ENCODE measurements at places on chromosomes 4 and X.

- no peak for DNase-seq
These were observed 11.9 kb downstream of the HTT-AS start for GRCh38 chr4:3062471-3062870.

- peak; percentile 3 for DNase-seq
These were observed 767 bp upstream of the SMIM20 start for GRCh38 chr4:25913056-25913850.

DNA sequence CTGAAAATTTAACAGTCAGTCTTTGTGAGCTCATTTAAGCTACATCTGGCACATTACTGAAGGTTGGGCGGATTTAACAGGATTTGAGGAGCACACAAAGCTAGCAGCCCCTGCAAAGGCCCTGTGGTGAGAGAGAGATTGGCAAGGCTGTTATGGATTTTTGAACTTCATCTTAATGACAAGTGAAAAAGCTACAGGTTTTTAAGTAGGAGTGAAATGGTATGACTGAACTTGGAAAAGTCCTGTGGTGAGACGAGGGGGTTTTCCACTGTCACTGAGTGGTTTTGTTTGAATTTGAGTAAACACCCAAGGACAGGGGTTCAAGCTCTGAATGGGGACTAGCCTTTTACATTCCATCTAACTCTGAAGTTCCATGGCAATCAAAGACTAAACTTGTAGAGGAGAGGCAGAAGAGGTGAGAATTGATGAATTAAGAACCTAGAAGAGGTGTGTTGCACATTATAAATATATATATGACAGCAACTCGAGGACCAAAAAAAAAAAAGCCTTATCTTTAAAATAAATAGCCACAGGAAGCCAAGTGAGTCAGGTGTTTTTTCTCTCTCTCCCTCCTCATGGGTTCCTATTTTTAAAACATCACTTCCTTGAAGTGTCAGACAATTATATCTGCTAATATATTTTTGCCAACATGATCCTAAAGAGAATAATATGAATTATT lies 47.8 kb upstream of the CLNK start:
- no peak for DNase-seq

GRCh38 chrX:31572360-31572759 lies 500.5 kb upstream of the FTHL17 start:
- DNase-seq: no peak

GRCh38 chr4:33349376-33349775 lies 2629.2 kb downstream of the PCDH7 start:
- DNase-seq: no peak

- DNase-seq: no peak
These were observed 119.2 kb upstream of the EDNRA start for GRCh38 chr4:147361726-147362125.

DNA sequence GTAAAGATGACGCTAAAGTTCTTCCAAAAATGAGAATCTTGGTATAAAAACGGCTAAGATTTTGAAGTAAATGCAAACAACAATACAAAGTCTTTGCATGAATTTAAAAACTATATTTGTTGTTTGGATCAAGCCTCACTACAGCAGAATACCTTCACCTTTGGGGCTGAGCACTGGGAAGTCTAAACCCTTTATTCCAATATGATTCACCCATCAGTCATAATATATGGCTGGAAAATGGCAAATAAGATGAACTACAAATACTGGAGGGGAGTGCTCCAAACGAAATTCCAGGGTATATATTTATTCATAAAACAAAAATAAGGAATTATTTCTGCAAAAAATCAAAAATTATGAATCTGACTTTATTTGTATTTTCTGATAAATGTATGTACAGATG lies 138.4 kb downstream of the SCFD2 start:
- no peak for DNase-seq

DNA sequence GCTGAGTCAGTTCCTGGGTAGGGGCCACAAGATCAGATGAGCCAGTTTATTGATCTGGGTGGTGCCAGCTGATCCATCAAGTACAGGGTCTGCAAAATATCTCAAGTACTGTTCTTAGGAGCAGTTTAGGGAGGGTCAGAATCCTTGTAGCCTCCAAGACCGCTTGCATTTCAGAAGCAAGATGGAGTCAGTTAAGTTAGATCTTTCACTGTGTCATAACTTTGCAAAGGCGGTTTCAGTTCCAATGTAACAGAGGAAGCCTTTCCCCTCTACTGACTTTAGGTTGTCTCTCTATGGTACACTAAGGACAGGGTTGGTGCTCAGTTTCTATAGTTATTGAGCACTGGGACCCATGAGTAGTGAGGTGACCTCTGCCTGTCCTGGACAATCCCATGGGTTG lies 127.3 kb upstream of the WDR1 start:
- no peak for DNase-seq

DNA sequence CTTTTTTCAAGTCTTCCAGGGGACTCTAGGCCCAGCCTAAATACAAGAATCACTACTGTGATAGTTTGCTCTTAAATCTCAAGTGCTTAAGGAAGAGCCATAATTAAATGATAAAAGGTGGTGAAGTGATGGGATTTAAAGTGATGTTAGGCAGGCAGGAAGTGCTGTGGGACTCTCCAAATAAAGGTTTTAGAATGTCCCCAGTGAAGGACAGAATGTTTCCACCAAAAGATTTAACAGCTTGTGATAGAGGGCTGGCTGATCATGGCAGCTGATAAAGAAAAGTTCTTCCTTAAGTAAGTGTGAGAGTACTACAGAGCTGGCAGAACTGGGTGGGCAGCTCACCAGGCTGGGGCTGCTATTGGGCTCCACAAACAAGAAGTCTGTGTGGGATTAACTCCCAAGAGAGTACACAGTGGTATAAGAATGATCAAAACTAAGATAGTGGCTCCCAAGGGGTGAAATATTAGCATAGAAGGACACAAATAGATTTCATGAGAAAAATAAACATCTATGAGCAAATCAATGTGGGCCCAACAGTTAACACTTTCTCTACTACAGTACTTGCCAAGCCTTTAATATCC lies 637.2 kb upstream of the CPEB2 start:
- DNase-seq: no peak

DNA sequence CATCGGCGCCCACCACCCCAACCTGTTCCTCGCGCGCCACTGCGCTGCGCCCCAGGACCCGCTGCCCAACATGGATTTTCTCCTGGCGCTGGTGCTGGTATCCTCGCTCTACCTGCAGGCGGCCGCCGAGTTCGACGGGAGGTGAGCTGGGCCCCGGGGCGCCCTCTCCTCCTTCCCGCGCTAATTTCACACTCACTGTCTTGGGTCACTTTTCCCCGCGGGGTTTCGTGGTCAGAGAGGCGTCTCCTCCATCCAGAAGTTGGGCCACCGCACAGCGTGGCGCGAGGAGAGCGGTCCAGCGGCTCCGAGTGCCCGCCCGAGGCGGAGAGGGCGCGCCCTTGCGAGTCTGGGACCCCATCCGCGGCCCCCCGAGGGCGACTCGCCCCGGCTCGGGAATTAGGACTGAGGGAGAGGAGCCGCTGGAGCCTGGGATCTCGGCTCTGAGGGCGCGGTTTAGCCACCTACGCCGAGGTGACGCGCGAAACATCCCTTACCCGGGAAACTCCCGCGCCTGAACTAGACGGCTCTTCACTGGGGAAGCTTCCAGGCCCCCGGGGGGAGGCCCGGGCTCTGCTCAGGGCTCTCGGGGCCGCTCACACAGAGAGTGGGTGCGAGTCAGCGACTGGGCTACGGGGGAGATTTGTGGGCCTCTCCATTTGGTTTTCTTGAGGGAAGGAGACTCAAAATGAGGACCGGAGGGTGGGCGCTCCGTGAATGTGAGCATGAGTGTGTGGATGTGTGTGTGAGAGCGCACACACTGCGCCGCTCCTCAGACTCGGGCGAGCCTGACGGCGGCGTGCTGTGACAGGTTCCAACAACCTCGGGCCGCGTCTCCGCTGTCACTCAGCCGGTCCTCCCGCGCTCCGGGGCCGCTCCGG lies 551 bp downstream of the NPNT start:
- DNase-seq: no peak

GRCh38 chr4:177116161-177116560 lies 193.5 kb upstream of the NEIL3 start:
- no peak for DNase-seq

- no peak for DNase-seq
These were observed 211.8 kb downstream of the PPP4R3C start for GRCh38 chrX:27251369-27251768.

- DNase-seq: no peak
These were observed 61.7 kb upstream of the PLS3 start for GRCh38 chrX:115499112-115499805.

DNA sequence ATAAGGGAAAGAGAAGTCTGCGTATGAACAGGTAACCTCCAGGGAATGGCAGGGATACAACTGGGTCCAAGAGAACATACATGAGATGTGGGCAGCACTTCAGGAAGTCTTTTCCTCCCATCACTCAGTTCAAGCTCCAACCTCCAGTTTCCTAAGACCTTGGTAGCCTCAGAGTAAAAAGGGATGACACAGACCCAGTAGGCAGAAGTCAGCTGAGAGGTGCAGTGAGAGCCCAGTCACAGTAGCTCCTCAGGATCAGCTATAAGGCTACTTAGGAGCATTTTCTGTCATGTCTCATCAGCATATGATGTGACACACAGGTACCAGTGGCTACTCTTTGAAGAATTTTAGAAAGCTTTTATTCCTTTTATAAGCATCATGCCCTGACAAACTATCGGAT lies 12.5 kb upstream of the STS start:
- DNase-seq: no peak

DNA sequence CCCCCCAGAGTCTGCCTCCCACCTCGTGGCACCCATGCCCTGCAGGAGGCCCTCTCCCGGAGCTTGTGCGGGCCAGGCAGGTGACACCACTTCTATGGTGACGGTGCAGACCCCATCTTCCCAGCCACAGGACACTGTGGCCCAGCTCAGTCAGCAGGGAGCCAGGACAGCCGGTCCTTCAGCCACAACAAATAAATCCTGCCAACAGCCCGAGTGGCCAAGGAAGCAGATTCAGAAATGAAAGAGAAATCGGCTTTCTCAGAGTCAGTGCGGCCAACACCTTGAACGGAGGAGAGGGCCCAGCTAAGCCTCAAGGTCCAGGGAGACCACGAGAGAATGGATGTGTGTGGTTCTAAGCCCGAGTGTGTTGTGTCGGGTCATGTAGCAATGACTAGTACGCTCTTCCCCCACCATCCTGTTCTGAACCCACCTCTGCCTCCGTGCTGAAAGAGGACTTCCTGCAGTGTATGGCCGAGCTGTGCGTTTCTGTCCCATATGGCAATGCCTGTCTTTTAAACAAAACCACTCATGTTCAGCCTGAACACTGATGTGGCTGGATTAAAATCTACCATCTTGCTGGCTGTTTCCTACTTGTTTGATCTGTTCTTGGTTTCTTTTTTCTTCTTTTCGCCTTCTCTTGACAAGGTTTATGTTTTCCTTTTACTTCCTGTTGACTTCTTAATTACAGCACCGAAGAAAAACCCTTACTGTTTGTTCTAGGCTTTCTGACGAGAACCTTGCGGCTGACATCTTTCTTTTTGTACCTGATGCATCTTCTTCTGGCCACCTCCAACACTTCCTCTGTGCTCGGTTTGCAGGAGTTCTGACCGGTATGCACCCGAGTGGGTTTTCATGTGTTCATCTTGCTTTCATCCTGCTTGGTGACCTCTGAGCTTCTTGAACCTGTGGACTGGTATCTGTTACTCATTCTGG lies 53.1 kb downstream of the GAK start:
- DNase-seq: no peak

DNA sequence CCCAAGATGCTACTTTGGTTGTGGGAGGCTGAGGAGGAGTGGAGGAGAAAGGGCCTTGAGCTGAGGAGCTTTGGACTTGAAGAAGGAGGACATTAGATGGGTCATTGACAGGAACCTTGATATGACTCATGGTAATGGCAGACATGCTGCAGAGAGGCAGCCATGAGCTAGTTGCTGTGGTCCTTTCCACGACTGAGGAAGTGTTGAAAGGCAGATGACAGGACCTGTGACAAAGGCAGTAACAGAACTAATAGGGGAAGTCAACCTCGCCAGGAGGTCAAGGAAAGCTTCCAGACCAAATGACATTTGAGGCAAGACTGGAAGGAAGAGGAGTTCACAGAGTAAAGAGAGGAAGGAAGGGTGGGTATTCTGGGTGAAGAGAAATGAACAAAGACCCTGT lies 7.6 kb upstream of the XPNPEP2 start:
- DNase-seq: no peak

GRCh38 chrX:63128509-63128908 lies 222.6 kb downstream of the SPIN4 start:
- no peak for DNase-seq

DNA sequence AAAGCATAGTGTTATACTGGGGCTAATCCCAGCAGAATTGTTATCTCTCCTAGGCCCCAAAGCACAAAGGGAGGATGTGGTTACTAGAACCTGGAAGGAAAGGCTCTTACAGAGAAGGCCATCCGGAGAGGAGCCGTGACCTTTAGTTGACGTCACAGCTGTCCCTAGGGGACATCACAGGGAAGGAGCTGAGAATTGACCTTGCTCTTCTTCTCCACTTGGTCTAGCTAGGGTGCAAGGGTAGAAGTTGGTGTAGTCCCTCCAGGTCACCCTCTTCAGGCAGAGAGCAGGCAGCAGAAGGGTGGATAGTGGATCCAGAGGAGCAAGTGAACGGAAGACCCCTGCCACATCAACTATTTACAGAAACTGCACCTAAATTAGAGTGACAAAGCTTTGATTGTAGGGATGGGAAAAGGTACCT lies 22.8 kb upstream of the FGF2 start:
- no peak for DNase-seq

GRCh38 chr4:20323991-20324390 lies 72.3 kb downstream of the SLIT2 start:
- no peak for DNase-seq

DNA sequence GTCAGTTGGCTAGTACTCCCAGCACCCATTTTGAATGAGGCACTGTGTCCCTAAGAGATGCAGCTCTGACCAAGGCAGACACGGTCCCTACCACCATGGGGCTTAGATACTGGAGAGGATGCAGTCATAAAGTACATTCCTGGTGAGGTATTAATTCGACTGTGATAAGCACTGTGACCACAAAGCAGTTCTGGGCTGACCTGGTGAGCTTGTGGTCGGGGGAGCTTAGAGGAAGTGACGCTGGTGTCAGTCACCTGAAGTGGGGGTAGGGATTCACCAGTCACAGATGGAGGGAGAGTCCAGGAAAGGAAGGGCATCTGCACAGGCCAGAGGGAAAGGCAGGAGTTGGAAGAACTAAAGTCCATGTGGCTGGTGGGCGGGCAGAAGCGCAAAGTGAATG lies 15.8 kb upstream of the CLTRN start:
- no peak for DNase-seq

GRCh38 chr4:108087293-108087967 lies 81.3 kb downstream of the LEF1 start:
- DNase-seq: no peak

GRCh38 chr4:7756561-7757355 lies 182.9 kb downstream of the AFAP1 start:
- DNase-seq: no peak

- no peak for DNase-seq
These were observed 17.1 kb upstream of the SMIM20 start for GRCh38 chr4:25896776-25897539.

Data from stimulated activated CD8-positive, alpha-beta memory T cell treated with anti-CD3 and anti-CD28 coated beads, Interleukin-4, amount 100 ng/mL, for 4 hours (primary cell).